ENCODE measurements at places on chromosomes 1 and 21.

DNA sequence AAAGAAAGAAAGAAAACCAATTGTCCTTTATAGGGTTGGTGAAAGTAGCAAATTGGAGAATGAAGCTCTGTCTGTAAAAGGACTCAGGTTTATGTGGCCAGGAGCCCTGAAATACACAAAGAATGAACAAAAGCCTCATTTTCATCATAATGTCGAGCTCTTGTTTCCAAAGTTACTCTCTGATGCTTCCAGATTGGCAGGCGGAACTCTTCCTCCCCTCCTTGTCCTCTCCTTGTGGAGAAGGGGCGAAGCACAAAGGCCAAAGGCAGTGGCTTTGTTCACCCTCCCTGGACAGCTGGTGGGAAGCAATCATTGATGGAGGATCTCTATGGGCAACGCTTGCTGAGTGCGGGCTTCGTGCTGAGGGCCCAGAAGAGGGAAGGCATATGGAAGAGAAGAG, 5.6 kb downstream of the CA6 start:
- no peak for DNase-seq

DNA sequence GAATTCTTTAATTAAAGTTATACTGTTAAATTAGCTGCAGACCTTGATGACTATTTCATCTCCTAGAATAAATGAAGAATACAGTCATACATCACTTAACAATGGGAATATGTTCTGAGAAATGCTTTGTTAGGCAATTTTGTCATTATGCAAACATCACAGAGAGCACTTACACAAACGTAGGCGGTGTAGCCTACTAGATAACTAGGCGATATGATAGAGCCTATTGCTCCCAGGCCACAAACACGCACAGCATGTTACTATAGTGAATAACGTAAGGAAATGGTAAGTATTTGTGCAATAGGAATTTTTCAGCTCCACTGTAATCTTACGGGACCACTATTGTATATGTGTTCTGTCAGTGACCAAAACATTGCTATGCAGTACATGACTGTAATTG, 37.6 kb upstream of the DESI2 start:
- no peak for DNase-seq

DNA sequence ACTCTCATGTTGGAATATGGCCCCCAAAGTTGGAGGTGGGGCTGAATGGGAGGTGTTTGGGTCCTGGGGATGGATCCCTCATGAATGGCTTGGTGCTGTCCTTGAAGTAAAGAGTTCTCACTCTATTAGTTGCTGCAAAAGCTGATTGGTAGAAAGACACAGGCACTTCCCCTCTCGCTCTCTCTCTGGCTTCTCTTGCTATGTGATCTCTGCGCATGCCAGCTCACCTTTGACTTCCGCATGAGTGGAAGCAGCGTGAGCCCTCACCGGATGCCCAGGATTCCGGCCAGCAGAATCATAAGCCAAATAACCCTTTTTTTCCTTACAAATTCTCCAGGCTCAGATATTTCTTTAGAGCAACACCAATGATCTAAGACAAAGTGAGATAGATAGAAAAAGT, 20.9 kb upstream of the CCSAP start:
- DNase-seq: no peak

DNA sequence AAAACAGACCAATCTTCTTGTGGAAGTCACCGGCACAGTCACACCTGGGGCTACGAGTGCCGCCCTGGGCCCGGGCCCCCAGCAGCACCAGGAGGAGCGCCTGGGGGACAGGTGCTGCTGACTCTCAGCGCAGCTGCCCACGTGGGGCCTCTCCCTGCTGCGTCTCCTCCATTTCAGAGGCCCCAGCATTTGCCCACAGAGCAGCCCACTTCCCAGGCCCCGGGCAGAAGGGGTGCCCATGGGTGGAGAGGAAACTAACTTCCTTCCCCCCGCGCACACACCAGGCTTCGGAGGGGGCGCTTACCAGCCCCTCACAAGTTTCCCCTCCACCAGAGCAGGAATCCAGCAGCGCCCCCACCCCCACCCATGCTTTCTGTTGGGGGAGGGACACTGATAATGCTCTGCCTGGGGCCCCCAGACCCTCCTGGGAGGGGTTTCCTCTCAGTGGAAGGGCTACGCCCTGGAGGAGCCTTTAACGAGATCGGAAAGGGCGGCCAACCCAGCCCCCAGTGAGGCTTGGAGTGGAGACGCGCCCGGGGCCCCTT, 440 bp downstream of the TNFRSF25 start:
- no peak for DNase-seq

DNA sequence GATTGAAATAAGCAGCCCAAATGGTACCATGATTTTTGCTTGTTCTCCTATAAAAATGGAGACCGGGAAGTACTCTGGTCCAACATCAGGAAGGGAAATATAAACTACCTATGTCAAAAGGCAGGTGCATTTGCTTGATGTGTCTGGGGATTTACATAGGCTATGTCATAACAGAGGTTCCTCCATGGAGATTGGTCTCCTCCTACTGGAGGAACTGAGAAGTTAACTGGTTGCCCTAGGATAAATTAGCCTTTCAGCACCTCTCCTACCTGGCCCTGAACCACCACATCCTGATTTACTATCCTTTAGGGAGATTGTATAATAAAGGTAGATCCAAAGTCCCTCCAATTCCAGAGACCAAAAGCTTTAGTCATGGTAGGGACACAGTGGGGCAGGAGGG, 1109.3 kb upstream of the B3GALT2 start:
- no peak for DNase-seq

DNA sequence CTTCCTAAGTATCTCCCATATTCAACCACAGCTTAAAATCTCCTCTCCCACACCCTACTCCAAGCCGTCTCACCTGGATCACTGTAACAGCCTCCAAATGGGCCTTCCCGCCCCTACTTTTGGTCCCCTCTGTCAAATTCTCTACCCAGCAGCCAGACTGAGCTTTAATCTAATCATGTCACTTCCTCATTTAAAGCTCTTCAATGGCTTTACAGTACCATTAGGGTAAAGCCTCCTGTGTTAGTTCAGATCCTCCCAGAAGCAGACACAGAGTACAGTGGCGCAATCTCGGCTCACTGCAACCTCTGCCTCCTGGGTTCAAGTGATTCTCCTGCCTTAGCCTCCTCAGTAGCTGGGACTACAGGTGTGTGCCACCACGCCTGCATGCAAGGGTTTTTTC, 46.8 kb upstream of the PSEN2 start:
- DNase-seq: no peak

- DNase-seq: no peak
Measured at GRCh38 chr1:201281573-201281972, 1.7 kb upstream of the PKP1 start.

DNA sequence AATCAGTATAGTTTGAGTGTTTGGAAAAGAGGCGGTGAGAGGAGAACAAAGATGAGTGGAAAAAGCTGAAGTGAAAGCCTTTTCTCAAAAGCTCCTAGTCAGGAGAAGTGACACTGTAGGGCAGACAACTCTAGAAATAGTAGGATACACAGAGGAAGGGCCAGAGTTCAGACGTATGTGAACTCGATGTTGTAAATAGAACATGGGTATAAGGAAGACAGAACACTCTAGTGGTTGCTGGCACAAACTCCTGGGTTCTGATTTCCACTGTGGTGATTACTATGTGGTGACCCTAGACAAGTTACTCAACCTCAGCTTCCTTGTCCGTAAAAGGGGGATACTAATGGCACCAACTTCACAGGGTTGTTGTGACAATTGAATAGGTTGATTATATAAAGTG, 30.2 kb upstream of the MGST3 start:
- DNase-seq: no peak

DNA sequence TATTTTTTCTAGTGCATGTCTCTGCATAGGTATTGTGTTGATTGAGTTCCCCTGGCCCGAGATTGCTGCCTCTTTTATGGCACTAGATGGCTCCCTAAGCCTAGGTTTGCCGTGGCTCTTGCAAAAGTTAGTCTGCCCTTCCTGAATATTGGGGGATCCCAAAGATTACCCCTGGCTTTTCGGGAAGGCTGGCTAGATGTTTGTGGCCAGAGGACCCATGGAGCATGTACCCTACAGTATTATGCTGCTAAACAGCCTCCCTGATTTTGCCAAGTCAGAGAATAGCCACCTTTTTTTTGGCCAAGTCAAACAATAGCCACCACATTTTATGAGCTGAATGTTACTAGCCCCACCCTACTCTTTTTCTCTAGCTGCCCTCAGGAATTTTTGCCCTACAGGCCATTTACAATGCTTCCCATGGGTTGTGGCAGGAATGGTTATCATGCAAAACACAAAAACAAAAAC, 343.2 kb downstream of the OLFM3 start:
- DNase-seq: peak; percentile 68

DNA sequence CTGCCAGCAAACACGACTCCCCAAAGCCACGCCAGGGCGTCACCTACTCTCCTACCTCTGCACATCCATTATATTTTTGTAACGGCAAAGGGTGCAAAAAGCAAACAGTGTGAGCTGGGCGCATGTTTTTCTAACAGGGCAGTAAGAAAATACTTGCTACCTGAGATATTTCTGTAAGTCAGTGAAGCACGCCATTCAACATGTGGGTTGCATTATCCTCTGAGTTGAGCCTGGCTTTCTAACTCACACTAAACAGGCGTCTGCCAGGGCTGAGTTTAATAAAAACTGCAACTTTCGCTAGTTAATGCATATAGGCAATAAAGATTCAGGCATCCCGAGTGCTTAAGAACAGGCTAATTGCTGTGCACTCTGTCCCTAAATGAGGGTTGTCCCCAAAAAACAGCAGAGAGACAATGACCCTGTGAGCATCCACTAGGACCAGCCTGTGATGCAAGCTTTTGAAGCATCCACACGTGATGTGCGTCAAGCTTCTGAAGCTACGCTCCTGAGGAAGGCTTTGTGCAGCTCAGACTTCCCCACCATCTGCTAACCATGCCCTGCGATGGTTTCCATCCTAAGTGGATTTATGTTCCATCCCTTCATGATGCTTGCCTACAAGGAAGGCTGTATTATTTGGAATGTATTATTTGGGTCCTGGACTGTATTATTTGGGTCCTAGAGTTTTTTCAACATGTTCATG, 70.0 kb upstream of the SIM2 start:
- no peak for DNase-seq

GRCh38 chr1:25031601-25031965, 101.5 kb upstream of the RUNX3 start:
- no peak for DNase-seq

GRCh38 chr1:205182930-205183329, 28.6 kb downstream of the DSTYK start:
- DNase-seq: no peak

DNA sequence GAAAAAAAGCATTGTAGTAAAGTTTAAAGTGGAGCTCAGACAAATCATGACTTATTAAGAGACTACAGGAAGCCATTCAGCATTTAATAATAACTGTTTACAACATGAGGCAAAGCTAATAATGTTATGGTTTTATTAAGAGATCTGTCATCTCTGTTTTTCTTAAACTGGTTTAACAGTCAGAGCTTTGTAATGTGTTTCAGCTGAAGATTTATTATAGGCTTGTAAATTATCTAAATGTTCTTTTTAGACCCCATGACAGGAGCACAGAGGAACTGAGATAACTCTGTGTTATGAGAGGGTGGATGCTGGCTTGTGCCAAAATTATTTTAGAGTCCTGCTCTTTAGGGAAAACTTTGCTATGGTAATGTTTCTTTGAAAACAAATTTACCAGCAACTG, 38.0 kb upstream of the RWDD3 start:
- no peak for DNase-seq

DNA sequence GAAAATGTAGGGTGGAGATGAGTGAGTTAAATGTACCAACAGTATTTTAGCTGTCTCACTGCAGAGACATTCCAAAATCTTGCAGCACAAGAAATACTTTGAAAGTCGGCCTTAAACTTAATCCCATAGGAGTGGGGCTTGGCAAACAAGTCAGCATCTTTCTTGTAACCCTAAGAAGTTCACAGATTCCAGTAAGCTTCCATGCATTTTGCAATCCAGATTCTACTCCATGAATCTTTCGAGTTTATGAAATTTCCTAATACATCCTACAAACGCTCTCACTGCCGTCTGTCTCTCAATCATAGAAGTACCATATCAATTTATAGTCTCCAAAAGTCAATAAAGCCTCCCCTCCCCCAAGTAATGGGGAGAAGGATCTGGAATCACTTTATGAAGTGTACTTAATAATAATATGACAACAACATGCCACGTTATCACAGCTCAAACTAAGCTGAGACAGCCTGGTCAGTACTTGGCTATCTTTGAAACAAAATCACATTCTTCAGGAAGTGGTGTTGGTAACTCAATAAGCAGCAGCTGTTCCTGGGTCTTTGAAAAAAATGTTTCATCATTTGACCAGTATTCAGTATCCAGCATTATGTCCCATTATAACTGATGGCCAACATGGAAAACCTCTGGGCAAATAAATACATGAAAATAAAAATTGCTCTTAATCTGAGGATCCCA, 317.4 kb upstream of the RUNX1 start:
- no peak for DNase-seq

DNA sequence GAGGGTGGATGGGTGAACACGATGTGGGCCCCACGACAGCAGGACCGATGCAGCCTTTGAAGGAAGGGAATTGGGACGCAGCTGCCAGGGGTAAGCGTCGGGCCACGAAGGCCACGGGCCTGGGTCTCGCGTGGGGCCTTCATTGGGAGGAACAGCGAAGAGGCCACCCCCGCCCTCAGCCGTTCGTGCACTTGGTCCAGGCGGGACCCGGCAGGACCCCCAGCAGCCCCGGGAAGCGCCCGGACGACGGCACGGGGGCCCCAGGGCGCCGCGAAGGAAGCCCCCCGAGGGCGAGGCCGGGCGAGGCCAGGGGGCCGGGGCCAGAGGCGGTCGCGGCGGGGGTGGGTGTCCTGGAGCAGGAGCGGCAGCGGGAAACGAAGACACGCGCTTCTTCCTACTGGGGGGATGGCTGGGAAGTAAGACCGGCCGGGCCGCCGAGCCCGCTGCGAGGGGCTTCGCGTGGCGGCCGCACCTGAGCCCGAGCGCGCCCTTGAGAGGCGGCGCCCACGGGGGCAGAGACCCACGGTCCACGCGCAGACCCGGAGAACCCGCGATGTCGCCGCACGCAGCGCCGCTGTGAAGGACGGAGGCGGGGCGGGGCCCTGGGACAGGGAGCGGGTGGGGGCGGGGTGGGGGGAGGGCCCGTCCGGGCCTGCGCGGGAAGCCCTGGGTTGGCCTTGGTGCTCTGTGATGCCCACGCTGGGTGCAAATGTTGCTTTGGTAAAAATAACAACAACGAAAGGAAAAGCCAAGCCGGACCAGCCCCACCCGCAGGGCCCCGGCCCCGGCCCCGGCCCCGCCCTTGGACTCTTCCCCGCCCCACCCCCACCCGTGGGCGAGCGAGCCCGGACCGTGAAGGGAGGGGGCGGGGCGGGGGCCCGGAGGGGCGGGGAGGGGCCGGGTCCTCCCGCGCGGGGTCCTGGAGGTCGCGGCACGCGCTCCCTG, 56.0 kb upstream of the ADARB1 start:
- DNase-seq: peak; percentile 19

DNA sequence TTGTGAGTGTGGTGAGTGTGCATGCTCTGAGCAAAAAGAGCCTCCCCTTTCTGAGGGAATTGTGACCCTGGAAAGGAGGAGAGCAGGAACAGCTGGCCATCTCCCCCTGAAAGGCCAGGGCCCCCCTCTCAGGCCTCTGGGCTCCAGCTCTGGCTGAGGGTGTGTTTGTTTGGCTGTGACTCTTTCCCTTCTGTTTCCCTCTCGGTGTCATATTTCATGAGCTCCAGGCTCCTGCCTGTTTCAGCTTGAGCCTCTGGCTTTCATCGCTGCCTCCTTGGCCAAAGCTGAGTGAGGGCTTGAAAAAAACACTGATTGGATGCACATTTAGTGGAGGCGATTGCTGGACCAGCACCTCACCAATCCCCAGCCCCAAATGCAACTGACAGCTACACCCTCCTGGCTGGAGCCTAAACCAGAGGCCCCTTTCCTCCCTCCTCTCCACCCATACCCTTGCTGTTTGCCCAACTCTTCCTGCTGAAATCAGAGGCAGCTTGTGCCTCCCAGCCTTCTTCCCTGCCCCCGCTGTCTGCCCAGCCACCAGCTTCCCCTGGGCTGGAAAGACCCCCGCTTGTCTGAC, 64.1 kb downstream of the DDR2 start:
- DNase-seq: peak; percentile 67

All from WTC11 (cell line).